ENCODE measurements at places on chromosomes 3 and 15.

DNA sequence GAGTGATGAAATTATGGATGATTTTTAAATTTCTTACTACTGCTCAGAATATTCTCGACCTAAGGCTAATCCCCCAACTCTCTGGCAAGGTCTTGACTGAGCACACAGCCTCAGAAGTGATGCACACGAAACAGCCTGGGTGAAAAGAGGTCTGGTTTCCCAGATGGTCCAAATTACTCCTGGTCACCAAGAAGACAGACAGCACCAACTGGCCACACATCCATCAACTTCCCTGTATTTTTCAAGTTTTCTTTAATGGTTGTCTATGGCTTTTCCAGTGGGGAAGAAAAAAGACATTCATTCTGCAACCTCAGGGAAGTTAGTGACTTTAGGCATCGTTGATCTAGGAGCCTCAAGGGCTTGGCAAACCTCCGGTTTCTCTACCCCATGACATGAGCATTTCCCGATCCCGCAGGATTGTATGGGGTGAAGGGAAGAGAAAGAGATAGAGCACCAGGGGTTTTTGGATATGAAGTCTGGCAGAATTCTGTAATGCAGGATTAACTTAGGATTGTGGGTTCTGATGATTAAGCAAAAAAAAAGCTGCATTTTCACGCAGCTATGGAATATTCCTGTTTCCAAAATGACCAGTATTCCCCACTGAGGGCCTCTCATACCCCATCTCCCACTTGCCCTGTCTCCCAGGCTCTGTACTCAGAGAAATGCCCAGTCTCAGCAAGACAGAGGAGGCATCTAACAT is 62.2 kb downstream of the UMPS start:
- no peak for DNase-seq

DNA sequence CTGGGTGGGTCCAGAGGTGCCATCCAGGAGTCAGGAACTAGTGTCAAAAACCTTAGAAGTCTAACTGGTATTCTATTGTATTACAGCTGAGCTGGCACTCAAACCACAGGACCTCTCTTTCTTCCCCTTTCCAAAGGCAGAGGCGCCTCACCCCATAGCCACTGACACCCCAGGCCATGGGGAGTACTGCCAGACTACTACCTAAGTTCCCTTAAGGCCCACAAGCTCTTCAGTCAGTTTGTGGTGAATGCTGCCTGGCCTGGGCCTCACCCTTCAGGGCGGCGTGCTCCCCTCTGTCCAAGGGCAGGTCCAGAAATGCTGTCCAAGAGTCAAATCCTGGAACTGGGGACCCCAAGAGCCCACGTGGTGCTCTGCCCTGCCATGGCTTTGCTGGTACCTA is 43.0 kb upstream of the FGF7 start:
- DNase-seq = no peak

DNA sequence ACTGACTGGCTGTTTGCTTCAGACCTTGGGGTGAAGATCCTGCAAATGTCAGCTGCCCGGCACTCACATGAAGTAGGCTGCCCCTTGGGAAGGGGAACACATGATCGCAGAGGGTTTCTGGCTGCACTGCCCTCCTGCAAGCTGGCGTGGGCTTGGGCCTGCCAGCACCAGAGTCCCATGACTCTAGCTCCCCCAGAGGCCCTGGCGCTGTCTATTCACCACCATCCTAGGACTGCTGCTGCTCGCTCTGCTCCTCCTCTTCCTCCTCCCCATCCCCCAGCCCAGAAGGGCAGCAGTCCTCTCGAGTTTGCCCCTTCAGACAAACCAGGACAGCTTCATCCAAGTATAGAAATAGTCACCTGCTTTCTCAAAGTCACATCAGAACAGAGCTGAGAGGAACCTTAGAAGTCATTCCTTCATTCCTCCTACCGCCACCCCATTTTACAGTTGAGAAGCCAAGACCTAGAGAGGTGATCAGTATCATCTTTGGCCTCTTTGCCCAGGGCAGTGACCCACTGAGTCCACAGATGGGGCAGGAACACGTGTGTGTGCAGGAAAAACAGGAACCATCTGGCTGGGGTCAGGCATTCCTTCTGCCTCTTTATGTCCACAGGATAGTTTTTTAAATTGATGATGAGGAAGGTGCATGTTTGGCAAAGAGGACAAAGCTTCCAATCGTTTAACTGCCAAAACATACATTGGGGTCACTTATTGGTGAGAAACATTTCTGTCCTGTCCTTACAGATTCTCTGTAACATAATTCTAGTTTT is 13.2 kb downstream of the DPH3 start:
- no peak for DNase-seq

DNA sequence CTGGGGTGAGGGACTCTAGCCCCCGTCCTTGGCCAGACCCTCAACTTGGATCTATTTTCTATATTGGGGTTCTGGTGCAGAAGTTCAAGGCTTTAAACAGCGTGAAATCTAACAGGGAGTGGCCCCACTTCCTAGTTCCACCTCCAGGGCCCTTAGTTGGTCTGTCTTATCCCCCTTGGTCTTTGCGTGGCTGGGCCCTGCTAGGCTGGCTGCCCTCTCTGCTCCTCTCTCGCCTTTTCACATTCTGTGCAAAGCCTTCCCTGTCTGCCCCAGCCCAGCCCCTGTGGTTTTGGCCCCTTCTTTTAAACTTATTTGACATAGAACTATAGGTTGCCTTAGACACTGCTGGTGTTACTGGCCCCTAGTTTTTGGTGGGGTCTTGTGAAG is 5.6 kb downstream of the PPCDC start:
- no peak for DNase-seq

GRCh38 chr3:105906836-105907235 is 38.0 kb upstream of the CBLB start:
- no peak for DNase-seq

- no peak for DNase-seq
Measured at GRCh38 chr15:33608714-33609113, 297.9 kb downstream of the RYR3 start.

GRCh38 chr3:148280623-148281242 is 417.0 kb upstream of the AGTR1 start:
- DNase-seq = no peak

DNA sequence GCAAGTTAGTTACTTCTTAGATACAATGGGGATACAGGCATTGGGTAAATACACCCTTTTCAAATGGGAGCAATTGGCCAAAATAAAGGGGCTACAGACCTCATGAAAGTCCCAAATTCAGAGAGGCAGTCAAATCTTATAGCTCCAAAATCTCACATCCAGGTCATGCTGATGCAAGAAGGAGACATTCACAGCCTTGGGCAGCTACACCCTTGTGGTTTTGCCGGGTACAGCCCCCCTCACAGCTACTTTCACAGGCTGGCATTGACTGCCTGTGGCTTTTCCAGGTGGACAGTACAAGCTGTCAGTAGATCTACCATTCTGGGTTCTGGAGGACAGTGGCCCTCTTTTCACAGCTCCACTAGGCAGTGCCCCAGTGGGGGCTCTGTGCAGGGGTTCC is 17.5 kb upstream of the PLSCR1 start:
- no peak for DNase-seq

- DNase-seq = no peak
Measured at GRCh38 chr15:88284318-88284998, 27.9 kb upstream of the NTRK3 start.

- DNase-seq = no peak
Measured at GRCh38 chr3:134332344-134332743, 41.9 kb downstream of the AMOTL2 start.

GRCh38 chr15:92670621-92671020 is 15.0 kb upstream of the FAM174B start:
- DNase-seq = no peak

DNA sequence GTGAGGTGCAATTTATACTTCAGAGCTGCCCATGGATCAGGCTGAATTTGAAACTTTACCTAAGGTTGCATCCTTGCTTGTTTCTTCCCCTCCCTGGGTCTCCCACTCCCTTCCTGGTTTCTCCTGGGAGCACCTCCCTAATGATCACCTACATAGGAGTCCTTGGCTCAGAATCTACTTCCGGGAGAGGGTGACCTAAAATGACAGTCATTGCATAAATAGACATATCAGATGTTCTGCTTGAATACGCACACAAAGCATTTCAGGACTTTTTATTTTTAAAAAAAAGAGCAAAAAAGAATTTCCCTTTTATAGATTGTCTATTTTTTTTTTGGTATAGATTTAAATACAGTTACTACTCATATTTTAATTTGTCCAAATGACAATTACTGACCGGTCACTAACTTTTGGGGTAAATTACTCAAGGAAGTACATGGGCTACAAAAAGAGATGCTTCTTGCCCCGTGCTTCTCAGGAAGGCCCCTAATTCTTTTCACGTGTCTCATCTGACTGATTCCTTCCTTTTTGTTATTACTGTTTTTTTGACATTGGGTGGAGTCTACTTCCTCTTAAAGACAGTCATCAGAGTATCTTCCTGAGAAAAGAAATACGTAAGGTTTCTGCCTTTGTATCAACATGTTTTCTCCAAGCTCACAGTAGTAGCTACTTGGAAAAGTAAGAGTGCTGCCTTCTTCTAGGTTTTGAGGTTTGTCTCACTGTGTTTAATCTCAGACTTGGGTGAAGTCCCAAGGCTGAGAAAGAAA is 4.9 kb upstream of the MYZAP start:
- DNase-seq = no peak

- DNase-seq = no peak
Measured at GRCh38 chr15:91864664-91865063, 11.2 kb downstream of the SLCO3A1 start.

DNA sequence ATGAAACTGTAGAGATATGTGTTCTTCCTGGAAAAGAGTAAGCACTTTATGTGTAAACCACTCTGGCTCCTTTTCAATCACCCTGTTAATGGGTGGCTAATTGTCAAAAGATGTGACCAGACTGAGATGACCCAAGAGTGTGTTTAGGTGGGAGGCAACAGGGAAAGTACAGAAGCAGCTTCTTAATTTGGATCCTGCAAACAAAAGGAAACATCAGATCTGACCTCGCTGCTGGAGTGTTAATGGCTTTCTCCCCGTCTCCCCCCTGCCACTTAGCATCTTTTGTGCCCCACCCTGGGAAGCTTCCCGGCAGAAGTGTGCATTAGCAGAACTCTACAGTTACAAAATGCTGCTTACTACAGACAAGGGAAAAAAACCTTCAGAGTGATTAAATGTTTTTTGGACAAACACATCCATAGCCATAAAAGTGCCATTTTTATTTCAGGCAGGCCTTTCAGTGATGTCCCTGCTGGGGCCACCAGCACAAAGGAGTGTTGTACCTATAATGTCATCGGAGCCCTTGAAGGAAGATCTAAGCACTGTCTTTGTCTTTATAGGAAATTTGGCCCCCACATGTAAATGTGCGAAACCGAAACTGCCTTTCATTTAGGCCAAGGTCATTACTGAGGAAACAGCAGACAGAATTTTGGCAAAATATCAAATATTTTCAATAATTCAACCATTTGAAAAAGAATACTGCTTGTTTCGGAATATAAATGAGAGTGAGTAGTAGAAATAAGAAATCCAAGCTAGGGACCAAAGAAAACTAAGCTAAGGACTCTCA is 311.0 kb downstream of the WDR72 start:
- DNase-seq = no peak

- DNase-seq = no peak
Measured at GRCh38 chr3:164641071-164641470, 437.2 kb downstream of the SI start.

GRCh38 chr3:30428251-30428650 is 178.2 kb upstream of the TGFBR2 start:
- no peak for DNase-seq

GRCh38 chr3:177300842-177301241 is 103.6 kb upstream of the TBL1XR1 start:
- DNase-seq = no peak

DNA sequence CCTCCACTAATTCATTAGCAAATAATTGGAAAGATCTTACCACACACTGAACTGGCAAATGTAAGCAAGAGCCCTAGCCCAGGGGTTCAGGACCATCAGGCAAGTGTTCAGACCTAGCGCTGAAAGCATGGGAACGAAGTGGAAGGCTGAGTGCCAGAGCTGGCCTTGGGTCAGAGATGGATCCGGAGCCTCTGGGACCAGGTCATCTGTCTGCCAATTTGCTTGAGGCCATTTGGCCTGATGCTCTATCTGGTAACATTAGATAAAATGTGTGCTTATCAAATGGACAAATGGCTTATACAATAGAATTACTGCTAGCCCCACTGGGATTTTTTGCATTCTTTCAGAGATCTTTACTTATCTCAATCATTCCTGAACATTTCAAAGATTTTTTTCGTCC is 1.4 kb upstream of the TMC3 start:
- no peak for DNase-seq

DNA sequence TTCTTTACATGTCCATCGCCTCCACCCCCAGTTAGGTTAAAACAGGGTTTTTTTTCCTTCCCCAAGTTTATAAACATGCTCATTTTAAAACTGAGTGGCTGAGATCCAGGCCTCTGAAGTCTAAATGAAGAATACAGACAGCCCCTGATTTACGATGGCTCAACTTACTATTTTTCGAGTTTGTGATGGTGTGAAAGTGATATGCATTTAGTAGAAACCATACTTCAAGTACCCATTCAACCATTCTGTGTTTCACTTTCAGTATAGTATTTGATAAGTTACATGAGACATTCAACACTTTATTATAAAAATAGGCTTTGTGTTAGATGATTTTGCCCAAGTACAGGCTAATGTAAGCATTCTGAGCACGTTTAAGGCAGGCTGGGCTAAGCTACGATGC is 30.5 kb upstream of the GNB5 start:
- DNase-seq = no peak

- no peak for DNase-seq
Measured at GRCh38 chr3:101838691-101839090, 10.6 kb upstream of the NFKBIZ start.

DNA sequence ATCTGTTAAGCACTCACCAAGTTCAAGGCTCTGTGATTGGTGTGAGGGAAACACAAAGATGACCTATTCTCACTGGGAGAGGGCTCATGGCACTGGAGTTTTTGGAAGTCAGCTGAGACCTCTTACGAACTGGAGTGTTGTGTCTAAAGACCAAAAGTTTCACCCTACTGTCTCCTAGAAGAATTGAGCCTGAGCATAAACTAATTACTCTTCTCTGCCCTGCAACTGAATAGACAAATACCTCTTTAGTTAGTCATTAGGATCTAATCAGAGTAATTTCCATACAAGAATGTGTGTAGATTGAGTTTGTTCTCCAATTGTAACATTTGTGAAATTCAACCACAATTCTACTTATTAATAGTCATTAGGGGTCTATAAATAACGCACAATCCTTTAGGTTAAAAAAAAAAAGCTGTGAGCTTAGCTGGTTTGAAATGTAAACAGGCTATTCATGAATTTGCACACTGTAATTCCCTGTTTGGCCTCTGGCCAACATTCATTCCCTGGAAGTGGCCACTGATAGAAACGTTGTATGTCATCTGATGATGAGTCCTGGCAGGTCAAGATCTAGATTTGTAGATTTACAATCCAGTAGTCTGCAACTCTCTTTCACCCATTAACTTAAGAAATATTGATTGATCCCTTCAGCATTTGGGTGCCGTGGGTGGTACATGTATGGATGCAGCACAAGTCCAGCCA is 76.8 kb upstream of the SOX14 start:
- DNase-seq = no peak

Data from T-helper 1 cell (primary cell).